ENCODE measurements at places on chromosomes 2 and 18.

DNA sequence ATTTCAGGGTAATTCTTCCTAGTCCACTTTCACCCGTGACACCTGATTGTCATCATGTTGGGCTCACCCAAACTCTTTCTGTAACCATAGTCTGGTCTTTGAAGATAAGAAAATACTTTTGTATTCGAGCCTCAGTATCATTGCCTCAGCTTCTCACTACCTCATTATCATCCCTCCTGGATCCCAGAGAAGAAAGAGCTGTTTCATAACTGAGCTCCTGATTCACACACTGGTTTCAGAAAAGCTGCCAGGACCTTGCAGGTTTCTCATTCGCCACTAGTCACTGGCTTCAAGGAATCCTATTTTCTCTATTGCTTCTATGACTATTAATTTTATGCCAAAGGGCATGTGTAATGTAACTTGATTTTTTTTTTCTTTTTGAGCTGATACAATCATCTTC, 2.9 kb upstream of the CRIM1 start:
- DNase-seq: peak; percentile 46

DNA sequence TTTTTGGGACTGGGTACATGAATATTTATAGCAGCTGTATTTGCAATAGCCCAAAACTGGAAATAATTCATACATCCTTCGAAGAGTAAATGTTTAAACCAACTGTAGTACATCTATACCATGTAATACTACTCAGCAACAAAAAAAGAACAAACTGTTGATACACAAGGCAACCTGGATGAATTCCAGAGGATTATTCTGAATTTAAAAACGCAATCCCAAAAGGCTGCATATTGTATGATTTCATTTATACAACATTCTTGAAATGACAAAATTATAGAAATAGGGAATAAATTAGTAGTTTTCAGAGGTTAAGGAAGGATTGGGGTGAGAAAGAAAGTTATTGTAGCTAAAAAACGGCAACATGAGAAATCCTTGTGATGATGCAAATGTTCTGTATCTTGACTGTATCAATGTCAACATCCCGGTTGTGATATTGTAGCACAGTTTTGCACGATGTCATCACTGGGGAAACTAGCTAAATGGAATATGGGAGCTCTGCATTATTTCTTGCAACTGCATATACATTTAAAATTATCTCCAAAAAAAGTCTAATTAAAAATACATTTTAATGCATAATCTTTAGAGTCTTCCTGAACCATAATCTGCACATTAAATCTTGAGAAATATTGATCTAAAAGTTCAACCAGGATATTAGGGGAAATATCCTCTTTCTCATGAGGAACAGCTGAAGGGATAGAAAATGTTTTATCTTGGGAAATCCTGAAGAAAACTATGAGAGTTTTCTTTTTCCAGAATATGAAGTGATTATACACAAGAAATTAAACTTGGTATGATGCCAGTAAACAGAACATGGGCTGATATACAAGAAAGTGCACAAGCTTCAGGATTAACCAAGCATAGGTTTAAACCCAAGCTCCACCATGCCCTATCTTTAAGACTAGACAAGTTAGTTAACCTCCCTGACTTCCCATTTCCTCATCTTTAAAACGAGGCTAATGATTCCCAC, 21.9 kb downstream of the EVA1A start:
- no peak for DNase-seq

DNA sequence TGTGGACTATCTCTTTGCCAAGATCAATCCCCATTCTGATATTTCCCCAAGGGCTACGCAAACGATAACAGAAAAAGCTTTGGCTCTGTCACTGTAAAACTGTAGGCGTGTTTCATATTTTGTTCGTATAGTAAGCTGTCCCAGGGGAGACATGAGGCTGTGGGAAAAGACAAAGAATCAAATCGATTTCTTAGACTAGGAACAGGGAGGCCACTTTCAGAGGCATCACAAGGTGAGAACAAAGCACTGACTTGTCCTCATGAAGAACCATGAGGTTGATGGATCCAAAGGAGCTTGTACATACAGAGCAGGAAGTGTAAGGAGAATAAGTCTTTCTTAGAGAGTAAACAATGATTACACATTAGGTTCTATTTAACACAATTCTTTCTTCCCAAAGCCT, 255.7 kb downstream of the HNMT start:
- DNase-seq: no peak

GRCh38 chr2:55923982-55924321, 370 bp upstream of the EFEMP1 start:
- no peak for DNase-seq

DNA sequence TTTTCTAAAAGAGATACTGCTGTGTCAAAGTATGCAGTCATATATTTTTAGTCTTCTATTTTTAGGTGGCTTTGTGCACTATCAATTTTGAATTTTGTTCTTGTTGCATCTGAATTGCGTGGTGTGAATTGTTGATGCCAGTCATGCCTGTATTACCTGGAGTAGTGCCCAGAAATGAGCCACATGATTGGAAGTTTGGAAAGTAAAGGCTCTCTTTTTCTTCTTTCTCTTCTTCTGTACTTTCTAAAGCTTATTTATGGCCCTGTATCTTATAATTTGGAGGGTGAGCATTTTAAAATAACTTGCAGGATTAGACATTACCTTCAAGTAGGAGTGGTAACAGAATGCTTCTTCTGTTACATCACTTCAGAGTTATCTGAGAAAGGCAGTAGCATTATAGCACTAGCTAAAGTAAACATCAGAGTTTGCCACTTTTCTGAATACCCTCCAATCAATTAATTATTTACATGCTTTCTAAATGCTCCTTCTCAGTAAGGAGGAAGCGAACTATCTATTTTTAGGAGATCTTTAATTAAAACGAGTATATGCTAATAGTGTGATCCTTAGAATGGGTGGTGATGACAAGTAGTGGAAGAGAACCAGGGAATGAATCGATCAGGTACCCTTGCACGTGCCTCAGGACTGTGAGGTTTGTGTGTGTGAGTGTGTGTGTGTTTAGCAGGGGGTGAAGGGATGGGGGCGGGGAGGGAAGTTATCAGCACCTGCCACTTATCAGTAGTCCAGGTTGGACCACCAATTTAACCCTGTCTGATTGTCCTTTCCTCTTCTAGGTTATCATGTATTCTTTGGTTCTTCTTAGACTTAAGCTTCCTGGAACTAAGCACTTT, 112.5 kb downstream of the MAP3K20 start:
- DNase-seq: peak; percentile 40

- DNase-seq: no peak
These were observed 591.0 kb downstream of the ARHGAP15 start for GRCh38 chr2:143720095-143720664.

- DNase-seq: no peak
These were observed 46.2 kb downstream of the PKP4 start for GRCh38 chr2:158502974-158503373.

DNA sequence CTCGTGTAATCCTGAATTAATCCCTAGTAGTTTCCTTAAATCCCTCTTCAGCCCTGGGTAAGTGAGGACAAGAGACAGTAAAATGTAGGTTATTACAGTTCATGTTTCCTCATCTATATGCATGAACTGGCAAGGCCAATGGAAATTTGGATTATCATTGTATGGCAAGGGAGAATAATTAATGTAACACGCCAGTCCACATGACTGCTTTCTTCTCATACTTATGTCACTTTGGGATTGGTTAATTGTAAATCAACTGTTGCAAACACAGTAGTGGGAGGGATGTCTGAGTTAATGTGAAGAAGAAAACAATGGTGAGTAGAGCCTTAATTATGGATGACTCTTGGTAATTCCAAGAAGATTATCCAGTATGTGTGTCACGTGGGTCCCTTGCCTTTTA, 1.7 kb upstream of the SERPINB7 start:
- DNase-seq: no peak

GRCh38 chr2:95298486-95299111, 1.5 kb downstream of the KCNIP3 start:
- no peak for DNase-seq

DNA sequence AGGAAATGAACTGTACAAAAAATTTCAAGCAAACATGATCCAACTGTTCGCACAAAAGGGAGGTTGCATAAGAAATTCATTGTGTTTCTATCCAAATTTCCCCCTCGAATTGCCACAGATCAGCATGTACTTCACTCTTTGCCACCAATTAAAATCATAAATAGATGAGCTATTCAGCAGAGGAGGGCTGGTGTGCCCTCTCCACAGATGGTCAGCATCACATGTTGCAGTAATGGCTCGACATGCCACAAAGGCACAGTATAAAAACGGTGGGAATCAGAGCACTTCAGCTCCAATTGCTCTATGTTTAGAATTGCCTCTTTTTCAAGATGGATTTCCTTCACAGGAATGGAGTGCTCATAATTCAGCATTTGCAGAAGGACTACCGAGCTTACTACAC, at the start of gene G6PC2:
G6PC2 (plus strand) TSS at position 289 of the 400 bp plus-strand sequence; CDS start at position 330, 41 bp downstream.
- no peak for DNase-seq

DNA sequence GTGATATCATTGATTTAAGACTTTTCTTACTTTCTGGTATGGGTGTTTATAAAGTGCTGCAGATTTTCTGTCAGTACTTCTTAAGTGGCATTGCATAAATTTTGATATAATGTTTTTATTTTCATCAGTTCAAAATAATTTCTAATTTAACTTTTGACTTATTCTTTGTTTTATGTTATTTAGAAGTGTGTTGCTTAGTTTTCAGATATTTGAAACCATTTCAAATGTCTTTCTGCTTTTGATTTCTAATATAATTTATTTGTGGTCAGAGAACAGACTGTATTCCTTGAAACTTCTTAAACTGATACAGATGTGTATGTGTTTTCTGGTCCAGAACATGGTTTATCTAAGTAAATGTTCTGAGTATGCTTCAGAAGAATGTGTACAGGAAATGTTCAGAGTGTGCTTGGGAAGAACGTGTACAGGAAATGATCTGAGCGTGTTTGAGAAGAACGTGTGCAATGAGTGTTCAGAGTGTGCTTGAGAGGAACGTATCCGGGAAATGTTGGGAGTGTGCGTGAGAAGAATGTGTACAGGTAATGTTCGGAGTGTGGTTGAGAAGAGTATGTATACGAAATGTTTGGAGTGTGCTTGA, 265.7 kb upstream of the HS6ST1 start:
- DNase-seq: no peak

All from pons (tissue), 1 donor.